Type B pancreatic cell (in vitro differentiated cells): ENCODE measurements at places on chromosomes 3 and 15. TPM values are rescaled to one million over a fixed set of nuclear protein-coding genes. Genes with fewer than 3 reads are reported as not detected.

DNA sequence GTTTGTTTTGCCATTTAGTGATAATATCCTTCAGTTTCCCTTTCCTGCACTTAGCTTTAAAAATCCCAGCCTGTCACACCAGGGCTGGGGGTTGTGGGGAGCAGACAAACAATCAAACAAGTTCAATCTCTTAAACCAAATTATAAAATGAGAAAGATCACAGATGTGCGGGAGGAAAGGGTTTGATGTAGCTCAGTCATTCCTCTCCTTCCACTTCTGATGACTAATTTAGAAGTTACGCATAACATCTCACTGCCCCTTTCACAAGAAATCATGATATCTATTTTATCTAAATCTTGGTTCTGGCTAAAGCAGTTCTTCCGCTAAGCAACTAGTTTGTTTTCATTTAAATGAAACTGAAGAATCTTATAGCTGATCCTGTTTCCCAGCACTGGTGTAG, 34.1 kb upstream of the ATG7 start:
- no peak for DNase-seq

DNA sequence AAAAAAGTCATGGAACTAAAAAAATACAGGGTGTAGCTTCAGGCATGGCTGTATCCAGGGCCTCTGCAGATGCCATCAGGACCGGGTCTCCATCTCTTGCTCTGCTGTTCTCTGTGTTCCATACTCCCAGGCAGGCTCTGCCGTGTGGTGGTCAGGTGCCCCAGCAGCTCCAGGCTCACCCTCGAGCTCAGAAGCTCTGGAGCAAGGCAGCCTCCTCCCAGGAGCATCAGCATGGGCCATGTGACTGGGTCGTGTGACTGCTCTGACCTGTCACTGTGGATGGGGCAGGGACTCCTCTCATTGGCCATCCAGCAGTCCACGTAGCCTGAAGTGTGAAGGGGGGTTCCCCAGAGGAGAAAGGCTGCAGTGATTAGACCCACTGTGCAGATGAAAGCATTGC, 8.5 kb downstream of the FBLN2 start:
- no peak for DNase-seq

- no peak for DNase-seq
These were observed 15.5 kb downstream of the DLEC1 start for GRCh38 chr3:38054499-38055001.

GRCh38 chr3:31002730-31003129, 108.3 kb upstream of the GADL1 start:
- DNase-seq = no peak

ST3GAL6 gene
- 16.5 and 21.9 TPM in 2 replicates for total RNA-seq

- no peak for DNase-seq
These were observed 42.1 kb upstream of the ACTC1 start for GRCh38 chr15:34837246-34838016.

DNA sequence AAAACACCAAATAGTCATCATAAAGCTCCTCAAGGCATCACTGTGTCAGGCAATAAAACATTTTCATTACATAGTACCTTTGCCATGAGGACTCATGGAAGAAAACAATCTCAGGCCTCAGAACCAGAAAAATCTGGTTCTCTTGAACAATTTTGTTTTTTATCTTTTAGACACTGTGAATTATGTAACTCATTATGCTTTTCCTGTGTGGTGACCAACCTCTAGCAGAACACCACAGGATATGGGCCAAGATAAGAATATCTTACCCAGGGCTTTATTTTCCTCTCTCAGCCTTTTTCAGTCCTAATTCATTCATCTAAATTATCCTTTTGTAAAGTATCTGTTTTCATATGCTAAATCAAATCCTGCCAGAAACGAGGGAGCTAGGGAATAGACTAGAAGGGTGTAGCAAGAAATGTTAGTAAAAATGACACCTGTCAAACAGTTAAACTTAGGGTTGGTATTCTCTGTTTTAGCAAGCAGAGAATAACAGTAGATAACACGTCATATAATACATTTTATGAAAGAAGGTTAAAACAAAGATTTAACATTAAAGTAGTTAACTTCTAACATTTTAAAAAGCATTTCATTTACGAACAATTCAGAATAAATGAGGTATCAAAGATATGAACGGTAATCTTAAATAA, 111.1 kb downstream of the FBXL22 start:
- no peak for DNase-seq

DISP2 gene
- 1.5 and 1.8 TPM in 2 replicates for total RNA-seq

- DNase-seq = no peak
These were observed 64.8 kb downstream of the BOC start for GRCh38 chr3:113275929-113276750.

DNA sequence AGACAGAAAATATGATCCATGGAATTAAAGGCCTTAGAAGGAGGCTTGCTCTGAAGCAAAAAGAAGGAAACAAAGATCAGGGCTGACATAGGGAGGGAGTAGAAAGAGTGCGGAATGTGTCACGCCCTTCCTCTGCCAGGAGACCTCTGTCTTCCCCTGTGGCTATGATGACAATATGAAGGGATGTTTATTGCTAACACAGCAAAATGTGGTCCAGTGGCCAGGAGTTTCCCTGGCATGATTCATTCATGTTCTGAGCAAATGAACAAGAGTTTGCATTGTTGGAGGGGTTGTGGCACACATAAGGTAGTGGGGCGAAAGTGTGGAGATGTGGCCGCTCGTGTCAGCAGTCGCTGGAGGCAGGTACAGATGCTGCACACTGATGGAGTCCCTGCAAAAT, 169.4 kb downstream of the SHQ1 start:
- DNase-seq = no peak

DNA sequence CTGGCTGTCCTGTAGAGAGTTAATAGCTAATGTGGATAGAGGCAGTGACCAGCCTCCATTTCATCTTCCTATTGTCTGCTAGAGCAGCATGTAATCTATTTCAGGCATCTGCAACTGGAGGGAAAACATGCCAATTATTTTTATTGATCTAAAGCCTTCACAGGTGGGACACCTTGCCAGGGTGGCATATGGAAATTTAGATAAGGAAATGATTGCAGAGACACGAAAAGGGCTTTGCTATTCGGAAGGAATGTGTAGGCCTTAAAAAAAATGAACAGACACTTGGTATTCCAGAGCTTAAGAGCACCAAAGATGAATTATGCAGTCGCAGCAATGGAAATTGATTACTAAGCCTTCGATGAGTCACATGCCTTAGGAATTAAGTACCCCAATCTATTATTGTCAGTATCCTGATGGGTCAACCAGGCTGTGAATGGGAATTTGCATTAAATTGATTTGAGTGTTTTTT, 454.7 kb downstream of the SQOR start:
- DNase-seq = no peak

GRCh38 chr3:181292984-181293383, 303.4 kb upstream of the DNAJC19 start:
- DNase-seq = no peak

DNA sequence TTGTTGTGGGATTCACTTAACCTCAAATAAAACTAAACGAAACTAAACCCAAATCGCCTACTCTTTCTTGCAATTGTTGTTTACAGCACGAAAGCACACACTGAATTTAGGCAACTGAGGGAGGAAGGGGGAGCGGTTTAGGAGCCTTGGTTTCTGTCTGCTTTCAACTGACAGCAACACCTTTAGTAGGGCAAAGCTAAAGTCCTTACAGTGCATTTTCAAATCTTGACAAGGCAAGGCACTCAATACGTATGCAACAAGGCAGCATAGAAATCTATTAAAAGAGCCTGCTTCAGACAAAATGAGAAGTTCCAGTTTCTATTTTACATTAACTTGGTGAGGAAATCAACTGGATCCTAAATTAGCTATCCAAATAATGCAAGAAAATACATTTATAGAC, 174.6 kb downstream of the CHST2 start:
- DNase-seq = no peak

SLC35A5 gene
- 23.9 and 31.6 TPM in 2 replicates for total RNA-seq

HACD3 gene
- total RNA-seq = 91.5 and 123 TPM in 2 replicates

DNA sequence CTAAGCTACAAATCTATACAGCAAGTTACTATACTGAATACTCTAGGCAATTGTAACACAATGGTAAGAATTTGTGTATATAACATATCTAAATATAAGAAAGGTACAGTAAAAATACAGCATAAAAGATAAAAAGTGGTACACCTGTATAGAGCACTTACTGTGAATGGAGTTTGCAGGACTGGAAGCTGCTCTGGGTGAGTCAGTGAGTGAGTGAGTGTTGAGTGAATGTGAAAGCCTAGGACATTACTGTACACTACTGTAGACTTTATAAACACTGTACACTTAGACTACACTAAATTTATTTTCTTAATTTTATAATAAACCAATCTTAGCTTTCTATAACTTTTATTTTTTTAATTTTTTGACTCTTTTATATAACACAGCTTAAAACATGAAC, 123.1 kb downstream of the ZMAT3 start:
- no peak for DNase-seq

ILDR1 gene
- 2.6 and 6.4 TPM in 2 replicates for total RNA-seq

LINGO1 gene
- total RNA-seq = 19.6 and 25.2 TPM in 2 replicates

GOLGA8Q gene
- total RNA-seq = 0.89 TPM in 1 of 2 replicates, not detected in the other

DNA sequence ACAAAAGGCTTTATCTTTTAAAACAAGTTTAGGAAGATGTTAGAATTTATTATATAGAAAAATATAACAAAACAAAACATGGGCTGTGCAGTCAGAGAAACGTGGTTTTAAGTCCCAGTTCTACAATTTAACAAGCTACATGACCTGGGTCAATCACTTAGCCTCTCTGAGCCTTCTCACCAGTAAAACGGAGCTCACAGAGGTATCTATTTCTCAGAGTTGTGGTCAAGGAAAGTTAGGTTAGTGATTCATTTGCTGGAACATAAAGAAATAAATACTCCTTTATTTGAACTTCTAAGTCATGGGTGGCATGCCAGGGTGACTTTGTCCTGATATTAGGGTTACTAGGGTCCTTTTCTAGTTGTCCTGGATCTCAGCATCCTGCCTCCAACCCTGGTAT, 10.8 kb upstream of the CCDC174 start:
- no peak for DNase-seq

DNA sequence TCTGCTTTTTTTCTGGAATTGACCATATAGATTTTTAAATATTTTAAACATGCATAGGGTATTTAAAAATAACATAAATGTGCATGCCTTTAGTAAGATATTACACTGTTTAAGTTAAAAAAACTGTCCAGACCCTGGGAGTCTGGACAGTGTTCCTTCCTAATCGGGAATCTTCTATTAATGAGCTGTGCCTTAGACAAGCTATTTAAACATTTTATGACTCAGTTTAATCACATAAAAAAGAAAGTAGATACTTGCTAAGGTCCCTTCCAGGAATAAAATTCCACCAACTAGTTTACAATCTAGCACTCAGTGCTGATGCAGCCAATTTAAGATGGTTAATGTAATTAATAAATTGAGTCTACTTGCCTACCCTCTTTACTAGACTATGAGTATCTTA, 140.4 kb upstream of the DPH6 start:
- no peak for DNase-seq

CCR8 gene
- 1.2 TPM in 1 of 2 replicates, not detected in the other for total RNA-seq

DNA sequence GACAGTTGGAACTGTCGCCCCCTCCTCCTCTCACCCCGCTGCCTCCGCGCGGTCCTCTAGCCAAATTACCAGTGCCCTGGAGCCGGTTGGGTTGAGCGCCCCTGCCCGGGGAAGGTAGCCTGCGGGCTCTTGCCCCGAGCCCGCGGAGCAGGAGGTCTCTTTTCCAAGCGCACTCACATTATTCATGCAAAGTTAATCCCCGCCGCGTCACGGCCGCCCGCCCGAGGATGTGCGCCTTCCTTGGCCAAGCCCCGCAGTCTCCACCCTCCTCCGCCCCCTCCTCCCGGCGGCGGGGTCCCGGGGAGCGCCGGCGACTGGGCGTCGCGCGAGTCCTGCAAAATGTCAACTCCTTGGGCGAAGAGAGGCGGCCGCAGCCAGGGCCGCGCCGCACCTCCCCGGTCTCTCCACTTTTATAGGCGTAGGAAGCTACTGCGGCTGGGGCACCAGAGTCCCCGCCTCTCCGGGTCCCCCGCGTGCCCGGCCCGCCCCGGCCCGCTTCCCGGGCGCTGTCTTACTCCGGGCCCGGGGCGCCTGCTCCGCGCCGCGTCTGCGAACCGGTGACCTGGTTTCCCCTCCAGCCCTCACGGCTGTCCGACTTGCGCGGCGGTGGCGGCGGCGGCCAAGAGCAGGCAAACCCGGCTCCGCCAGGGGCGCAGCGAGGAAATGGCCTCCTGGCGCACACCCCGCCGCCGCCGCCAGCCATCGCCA, at the start of gene THRB:
THRB (minus strand) TSS at position 233 of the 708 bp plus-strand sequence.
- peak; percentile 83 for DNase-seq

DNA sequence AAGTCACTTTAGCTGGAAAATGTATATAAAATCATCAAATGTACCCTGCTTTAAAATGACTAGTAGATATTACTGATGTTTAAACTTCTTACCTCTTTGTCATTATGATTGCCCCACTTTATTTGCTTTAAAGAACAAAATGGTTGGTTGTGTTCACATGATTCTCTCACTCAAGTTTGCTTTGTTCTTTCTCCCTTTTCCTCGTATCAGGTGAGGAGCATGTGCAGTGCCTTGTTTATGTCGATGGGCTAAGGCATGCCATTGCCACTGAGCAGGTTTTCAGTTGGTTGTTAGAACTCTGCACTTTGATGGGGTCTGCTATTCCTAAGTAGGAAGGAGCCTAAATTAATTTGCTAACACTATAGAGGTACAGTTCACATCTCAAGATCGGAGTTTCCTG, 5.3 kb downstream of the MAP2K5 start:
- DNase-seq = no peak

GRCh38 chr3:148197061-148197460, 500.6 kb upstream of the AGTR1 start:
- no peak for DNase-seq

DNA sequence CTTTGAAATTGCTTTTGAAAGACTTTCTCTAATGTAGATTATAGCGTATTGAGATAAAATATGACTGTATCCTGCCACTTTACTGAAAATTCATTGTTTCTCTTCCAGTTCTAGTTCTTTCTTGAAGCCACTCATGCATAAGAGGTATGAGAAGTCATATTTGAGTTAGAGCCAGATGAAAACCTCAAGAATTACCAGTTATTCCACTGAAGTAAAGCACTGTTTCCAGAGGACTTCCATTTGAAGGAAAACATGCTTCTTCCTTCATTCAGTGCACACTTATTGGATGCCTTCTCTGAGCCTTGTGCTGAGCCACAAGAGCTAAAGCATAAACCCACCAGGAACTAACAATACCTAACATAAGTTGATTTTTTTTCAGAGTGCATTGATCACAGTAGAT, 513.4 kb downstream of the ZNF385D start:
- DNase-seq = no peak

KNL1 gene
- 7.6 and 21.4 TPM in 2 replicates for total RNA-seq

- DNase-seq = no peak
These were observed 61.9 kb downstream of the ZNF609 start for GRCh38 chr15:64522226-64522823.

VPS39 gene
- 63.6 and 76.8 TPM in 2 replicates for total RNA-seq

FAH gene
- 24.6 and 25.8 TPM in 2 replicates for total RNA-seq

KLF15 gene
- total RNA-seq = 2.4 and 7.9 TPM in 2 replicates

TPRG1 gene
- 11.6 and 24.2 TPM in 2 replicates for total RNA-seq

FBN1 gene
- 7.9 and 58.4 TPM in 2 replicates for total RNA-seq

- no peak for DNase-seq
These were observed 14.4 kb downstream of the CGGBP1 start for GRCh38 chr3:88044411-88044810.

KLHL40 gene
- 0.12 TPM in 1 of 2 replicates, not detected in the other for total RNA-seq

ACTRT3 gene
- total RNA-seq = 1.8 and 2.1 TPM in 2 replicates
